ENCODE measurements at places on chromosomes 3 and 15.

DNA sequence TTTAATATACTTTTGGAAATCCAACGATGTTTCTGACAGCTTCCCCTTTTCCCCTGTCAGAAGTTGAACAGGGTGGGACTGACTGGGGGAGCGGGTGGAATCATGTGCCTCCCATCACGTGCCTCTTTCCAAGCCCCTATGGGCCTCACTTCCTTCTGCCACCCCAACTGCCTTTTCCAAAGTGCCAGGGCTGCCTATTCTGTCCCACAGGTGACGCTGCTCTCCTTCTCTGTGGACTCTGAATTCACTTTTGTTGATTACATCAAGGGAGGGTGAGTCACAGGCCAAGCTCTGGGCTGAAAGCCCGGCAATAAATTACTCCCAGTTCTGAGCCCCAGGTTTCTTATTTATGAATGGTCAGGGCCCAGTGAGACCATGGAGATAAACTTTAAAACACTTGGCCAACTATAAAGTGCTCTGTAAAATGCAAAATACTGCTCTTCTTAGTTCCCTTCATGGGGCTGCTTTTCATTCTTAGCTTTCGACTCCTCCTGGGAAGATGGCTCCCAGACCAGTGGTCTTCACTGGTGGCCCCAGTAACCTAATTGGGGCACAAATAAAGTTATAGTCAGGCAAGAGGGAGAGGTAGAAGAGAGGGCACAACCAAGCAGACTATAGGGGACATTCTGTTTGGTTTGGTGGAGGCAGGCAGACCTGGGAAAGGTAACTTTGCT lies 12.3 kb downstream of the CPNE9 start:
- peak; percentile 81 for DNase-seq

- no peak for DNase-seq
Observed at GRCh38 chr3:129966876-129967275, 7.6 kb upstream of the TRH start.

DNA sequence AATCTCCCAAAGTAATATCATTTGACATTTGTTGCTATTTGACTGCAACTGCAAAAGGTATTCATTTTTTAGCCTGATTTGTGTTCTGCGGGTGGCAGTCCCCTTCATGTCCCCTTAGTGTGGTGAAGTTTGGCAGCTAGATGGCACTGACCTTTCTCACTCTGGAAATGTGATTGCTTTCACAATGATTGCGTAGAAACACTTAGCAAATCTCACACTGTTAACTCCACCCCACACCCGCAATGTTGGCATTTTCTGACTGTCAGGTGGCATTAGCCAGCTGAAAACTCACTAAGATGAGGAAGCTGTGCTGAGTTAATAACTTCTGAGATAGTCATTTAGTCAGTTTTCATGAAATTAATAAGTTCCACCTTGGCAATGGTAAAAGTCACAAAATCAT lies 76.9 kb downstream of the TRIM69 start:
- no peak for DNase-seq

- no peak for DNase-seq
Observed at GRCh38 chr3:153277029-153277428, 115.0 kb downstream of the RAP2B start.

DNA sequence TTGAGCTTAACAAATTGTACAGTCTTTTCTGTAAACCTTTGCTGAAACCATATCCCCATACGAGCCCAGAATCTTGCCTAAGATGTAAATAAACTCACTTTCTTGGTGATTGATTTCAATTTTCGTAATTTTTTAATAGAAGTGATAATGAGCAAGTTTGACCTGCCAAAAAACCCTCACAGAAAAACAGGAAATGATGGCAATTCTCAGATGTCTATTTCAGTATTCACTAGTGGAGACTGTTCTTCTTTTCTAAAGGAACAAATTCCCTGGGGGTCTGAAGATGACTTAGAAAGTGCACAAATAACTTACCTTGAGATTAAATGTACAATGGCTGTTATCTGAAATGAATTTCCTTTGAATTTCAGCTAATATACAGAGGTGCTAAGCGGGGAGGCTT lies 116.5 kb upstream of the CMC1 start:
- DNase-seq = no peak

DNA sequence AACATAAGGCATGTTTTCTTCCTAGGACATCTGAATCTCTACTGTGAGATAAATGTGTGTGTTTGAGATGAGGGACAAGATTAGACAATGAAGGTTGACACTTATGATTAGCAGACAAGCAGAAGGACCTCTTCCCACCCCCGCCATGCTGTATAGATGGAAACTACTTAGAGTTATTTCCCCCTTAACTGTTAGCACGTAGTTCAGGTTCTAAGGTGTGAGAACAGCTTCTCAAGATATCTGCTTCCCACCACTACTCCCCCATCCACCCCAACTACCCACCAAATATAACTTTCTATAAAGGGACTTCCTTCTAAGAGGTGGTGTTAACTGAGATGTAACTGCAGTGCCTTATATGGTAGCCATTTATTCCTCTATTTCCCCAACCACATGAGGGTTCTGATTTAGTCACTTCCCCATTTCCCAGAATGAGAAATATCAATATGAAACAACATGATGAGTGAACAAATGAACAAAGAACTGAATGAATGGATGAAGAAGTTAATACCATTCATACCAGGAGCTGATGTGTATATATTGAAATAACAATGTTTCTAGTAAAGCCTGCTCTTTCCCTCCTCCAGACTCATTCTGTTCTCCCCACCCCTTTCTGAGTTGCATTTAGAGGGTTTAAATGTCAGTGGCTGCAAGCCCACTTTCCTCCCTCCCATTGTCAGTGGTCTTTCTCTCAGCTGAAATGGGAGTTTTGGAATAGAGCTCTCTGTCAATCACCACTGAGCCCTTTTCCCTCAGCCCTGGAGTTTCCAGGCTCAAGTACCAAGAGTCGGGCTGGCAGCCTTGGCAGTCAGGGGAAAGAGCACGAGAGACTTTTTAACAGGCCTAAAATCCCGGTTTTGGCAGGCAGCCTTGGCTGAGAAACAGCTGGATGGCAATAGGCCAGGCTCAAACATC lies 7.7 kb upstream of the RFTN1 start:
- no peak for DNase-seq

DNA sequence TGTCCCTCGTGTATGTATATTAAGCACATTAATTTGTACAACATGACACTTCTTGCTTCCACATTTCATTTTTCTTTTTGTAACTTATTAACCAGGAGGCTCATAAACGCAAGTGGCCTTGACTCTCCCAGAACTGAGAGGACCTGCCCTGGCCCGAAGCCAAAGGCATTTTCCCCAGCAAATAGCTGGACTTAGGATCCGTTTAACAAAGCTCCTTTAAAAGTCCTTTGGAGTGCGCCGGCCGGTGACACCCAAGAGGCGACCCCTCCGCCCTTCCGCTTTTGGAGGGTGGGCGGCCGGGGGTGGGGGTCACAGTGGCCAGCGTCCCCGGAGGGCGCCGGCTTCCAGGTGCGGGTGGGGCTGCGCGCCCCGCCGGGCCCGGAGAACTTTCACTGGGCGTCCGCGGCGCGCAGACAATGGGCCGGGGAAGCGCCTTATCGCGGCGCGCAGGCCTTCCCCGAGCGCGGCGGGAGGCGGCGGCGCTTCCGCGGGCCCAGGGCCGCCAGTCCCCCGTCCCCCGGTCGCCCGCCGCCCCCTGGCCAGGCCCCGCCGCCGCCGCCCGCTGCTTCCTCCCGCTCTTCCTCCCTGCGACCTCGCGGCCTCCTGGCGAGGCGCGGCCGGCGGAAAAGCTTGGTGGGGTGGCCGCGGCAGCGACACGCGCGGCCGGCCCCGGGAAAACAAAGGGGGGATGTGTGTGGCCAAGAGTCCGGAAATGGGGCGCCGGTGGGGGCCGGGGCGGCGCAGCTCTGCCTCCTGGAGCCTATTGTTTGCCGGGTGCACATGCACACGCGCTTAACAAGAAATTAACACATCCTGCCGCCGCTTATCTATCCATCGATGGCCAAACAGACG lies 613.4 kb downstream of the MCTP2 start:
- no peak for DNase-seq

DNA sequence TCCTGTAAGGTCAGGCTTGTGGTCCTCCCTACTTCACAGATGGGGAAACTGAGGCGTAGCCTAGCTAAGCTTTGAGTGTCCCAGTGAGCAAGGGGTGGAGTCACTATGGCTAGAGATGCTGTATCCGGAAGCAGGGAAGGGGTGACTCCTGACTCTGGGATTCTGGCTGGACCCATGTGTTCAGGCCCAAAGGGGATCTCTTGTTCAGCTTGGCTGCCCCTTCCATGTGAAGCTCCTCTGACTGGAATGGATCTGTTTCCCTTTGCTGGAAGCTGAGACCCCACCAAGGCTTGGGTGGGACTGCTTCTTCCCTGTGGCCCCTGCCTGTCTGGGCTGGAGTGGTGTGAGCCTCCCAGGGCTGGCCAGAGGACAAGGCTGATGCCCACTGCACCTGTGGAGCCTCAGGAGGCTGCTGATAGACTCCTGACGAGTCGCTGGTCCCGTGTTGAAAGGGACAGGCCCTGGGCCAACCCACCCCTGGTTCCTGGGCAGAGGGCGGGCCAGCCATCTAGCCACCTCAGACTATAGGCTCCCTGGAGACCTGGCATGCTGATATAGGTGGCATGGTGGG lies 1.0 kb downstream of the MAPKAPK3 start:
- no peak for DNase-seq

DNA sequence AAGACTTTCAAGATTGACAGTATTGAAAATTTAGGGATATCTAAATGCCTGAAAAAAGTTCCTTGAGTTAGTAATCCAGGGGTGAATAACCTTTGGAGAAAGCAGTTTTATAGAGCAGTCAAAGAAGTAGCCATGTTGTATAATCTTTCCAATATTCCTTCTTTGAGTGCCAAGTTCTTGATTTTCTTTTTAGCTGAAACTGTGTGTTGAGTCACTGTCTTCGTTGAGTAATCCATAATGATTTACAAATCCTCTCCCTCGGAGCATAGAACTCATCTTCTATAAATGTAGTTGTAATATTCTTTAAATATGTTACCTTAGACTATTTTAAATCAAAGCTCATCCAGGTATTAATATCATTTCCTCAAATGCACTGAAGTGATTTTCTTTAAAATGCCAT lies 135.2 kb downstream of the BBX start:
- DNase-seq = no peak

DNA sequence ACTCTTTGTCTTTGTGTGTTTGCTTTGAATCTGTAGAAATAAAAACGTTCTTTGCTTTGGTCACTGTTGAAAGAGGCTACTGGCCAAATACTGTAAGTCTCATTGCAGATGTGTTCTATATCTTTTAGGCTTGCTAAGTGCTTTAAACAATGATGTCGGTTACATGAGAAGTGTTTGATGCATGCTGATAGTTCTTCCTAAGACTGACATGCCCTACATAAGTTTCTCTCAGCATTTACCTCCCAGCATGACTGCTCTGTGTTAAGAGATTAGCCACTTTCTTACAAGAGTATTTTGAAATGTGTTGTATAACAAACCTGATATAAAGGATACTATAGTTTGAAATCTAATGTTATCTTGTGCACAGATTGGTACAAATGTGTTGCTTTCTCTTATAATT lies 1088.7 kb downstream of the NSUN3 start:
- no peak for DNase-seq

DNA sequence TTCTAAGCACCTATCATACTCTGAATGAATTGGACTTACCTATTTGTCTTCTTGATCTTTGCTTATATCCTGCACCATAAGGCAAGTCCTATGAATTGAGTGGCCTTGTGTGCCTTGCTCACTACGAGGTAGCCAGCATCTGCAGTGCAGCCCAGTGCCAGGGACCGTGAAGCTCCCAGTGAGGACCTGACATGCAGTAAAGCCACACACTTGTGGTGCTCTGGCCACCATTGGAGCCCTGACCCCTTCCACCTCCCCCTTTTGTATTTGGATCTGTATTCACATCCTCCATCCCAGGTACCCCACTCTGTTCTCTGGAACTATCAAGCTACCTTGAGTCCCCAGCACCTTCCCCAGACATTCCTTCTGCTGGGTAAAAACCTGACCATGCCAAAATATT lies 52.1 kb downstream of the BSN start:
- no peak for DNase-seq

DNA sequence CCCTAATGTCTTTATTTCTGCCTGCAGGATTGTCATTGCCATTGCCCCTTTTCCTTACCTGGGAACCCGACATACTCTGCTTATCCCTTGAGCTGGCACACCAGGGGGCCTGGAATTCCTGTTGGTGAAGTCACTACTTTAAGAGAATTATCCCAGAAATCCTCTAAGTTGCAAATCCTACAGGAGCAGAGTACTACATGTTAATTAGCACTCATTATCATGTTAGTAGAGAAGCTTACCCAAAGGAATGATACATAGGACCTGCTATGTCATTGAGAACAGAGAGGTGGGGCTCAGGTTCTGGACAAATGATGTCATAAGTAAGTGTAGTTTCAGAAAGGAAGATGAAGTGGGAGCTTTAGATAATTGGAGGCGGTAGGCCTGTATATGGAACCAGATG lies 27.4 kb downstream of the SCG5 start:
- DNase-seq = no peak

DNA sequence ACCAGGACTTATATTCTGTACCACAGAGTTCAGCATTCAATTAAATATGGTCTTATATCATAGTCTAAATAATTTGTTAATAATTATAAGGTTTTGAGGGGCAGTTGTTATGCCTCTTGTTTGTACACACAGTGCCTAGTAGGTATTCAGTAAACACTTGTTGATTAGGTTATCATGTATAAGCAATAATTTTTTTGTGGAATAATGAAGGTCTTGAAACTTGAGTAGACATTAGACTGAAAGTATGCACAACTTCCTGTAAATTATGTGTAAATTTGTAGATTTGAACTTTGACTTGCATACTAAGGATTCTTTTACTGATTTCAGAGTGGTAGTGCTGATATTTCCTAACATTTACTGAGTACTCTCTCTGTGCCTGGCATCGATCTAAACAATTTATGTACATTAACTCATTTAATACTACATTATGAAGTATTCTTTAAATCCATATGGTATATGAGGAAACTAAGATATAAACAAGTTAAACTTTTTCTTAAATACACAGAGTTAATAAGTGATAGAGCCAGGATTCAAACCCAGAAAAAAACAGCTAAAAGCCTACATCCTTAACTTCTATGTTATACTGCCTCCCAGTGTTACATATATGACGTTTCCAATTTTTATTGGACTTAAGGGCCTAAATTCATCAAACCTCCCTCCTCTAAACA lies 65.1 kb downstream of the GLCE start:
- peak; percentile 26 for DNase-seq

DNA sequence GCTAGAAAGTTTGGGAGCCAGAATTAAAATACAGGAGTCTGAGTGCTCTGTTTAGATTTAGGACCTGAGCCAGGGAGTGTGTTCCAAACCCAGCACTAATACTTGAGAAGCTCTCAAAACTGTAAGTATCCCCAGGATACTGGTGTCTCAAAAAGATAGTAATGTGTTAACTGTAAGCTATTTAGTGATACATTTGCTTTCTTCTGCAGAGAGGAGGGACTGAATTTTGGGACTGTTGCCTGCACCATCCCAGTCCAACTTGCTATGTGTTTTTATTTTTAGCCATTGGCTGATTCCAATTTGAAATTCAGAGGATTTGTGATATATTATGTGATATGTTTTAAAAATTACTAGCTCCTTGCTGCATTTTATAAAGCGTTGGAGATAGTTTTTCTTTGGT lies 31.5 kb downstream of the UBE2E1 start:
- no peak for DNase-seq

- no peak for DNase-seq
Observed at GRCh38 chr3:189058071-189058470, 113.7 kb upstream of the TPRG1 start.

Measured in HCT116 (cell line).